ENCODE measurements at places on chromosomes 12 and 14.

GRCh38 chr14:21255385-21256101 lies 13.7 kb downstream of the HNRNPC start:
- DNase-seq = no peak

GRCh38 chr12:51522696-51523095 lies 68.3 kb upstream of the SCN8A start:
- DNase-seq = peak; percentile 85

GRCh38 chr12:117805865-117806264 lies 162.9 kb downstream of the KSR2 start:
- no peak for DNase-seq

DNA sequence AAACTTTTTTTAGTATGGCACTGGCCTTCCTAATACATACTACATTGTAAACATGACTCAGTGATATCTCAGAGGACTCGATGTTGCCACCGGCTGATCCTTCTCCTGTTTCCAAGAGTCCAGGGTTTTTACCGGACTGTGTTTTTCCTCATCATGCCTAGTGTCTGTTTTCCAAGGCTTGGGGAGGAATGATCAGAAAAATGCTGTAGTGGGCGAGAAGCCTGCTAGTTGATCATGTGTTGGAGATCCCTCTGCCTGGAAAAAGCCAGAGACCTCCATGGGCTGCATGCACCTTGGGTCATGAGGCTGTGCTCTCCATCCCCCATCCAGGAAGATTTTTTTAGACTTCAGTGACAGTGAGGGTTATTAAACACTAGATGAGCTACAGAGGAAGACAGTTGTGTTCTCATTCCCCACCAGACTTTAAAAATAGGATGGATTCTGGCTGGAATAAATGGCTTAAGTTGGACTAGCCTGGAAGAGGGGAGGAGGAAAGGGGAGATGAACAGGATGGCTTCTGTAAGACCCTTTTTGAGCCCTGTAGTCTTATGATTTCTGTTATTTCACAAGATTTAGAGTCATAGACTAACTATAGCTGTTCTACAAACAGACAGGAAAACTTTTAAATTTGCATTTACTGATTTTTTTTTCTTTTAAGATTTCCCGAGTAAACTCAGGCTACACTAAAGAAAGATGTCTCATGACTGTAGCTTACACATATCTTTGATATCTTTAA lies 145.7 kb downstream of the SAMD4A start:
- peak; percentile 6 for DNase-seq

DNA sequence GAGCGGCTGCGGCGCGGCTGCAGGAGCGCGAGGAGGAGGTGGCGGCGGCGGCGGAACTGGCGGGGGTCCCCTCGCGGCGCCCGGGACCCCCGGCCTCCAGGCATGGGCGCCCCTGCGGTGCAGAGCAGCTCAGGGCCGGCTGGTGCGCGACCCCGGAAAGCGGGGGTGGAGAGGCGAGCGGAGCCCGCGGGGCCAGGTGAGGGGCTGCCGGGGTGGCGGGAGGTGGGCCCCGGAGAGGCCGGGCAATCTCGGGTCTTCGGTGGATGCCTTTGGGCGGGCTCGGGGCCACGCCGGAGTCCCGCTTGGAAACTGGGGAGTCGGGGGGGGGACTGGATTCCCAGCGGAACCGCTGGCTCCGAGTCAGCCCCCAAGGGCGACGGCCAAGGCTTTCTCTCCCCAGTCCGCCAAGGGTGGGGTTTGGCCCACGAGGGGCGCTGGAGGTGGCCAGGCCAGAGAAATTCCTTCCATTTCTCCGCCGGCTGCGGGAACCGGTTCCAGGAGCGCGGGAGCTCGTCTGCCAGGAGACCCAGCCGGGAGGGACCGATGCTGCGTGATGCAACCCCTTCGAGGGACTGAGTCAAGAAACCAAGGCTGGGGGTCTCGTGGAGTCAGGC lies 13.9 kb upstream of the NR4A1 start:
- DNase-seq = no peak

GRCh38 chr12:107749083-107749482 lies 11.9 kb downstream of the PRDM4 start:
- DNase-seq = no peak

DNA sequence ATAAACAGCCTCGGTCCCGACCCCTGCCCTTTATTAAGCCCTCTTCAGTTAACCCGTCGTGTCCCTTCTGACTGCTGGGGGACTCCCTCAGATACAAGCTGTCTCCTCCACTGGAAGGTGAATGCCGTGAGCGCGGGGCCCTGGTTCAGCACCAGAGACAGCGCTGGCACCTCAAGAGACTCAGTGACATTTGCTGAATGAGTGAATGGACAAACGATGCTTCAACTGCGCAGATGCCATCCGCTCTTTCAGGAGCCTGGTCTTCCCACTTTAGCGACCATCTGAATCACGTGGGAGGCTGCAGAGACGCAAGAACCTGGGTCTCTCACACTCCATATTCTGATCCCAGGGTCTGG lies 92.6 kb upstream of the SFSWAP start:
- DNase-seq = peak; percentile 42

GRCh38 chr12:16118586-16118985 lies 158.9 kb downstream of the SLC15A5 start:
- no peak for DNase-seq

DNA sequence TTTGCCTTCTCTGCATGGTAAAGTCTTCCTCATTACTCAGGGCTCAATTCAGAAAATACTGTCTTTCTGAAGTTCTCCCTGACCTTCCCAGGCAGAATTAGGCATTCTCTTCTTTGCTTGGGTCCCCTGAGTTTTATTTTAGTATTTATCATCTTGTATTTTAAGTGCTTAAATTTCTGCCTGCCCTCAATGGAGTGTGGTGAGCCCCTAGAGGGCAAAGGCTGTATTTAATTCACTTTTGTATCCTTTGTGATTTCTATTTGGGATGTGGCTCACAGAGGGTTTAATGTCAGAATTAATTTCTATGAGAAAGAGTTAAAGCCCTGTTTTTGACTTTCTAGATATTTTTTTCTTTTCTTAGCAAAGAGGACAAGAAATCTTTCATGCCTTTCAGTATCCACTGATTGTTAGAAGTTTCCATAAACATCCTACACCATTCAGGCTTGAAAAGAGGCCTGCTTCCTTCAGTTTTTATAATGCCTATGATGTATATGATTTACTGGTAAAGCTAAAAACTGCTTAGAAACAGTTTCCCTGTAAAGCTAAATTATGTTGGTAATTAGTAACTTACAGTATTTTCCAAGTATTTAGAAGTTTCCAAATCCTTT lies 55.6 kb upstream of the PTPRB start:
- peak; percentile 31 for DNase-seq

- DNase-seq = no peak
These were observed 196.8 kb downstream of the KIF26A start for GRCh38 chr14:104335176-104335575.

DNA sequence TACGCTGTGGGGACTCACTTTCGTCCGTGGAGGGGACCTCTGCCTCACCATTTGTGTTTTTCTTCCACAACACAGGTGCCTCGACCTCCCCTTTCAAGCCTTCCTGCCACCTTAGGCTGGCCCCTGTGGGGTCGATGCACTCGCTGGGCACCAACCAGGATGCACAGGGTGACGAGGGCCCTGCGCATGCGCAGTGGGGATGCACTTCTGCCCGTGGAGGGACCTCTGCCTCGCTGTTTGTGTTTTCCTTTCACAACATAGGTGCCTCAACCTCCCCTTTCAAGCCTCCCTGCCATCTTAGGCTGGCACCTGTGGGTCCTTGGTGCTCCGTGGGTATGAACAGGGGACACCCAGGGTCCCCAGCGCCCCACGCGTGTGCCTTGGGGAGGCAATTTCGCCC lies 356.8 kb downstream of the ALG10 start:
- no peak for DNase-seq

DNA sequence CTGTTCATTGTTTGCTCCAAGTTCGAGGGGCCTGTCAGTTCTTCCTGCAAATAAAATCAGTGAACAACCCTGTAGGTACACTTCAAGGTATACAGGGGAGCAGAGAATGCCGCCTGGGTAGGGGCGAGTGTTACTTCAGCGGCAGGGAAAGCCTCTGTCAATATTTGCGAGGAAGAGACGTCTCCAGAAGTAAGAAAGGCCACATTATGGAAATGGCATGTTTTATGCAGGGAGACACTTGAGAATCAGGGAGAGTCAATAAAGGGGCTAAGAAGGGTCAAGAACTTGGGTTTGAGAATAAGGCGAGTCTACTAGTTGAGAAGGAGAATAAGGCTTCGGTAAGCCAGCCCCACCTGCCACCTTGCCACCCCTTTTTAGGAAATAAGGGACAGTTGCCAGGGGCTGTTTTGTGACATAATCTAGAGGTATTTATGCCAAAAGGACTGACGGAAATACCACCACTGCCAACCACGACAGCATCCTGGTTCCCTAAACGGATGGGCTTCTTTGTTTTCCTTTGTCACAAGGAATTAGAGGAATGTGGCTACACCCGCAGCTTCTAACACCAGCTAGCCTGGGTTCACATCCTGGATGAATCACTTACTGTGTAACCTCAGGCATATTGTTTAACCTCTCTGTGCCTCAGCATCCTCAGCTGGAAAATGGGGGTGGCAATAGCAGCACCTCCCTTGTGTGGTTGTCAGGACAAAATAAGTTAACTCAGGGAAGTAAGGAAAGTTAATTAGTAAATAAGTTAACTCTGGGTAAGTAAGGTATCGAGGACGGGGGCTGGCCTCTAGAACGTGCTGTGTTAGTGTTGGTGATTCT lies 67.7 kb downstream of the EID3 start:
- no peak for DNase-seq

DNA sequence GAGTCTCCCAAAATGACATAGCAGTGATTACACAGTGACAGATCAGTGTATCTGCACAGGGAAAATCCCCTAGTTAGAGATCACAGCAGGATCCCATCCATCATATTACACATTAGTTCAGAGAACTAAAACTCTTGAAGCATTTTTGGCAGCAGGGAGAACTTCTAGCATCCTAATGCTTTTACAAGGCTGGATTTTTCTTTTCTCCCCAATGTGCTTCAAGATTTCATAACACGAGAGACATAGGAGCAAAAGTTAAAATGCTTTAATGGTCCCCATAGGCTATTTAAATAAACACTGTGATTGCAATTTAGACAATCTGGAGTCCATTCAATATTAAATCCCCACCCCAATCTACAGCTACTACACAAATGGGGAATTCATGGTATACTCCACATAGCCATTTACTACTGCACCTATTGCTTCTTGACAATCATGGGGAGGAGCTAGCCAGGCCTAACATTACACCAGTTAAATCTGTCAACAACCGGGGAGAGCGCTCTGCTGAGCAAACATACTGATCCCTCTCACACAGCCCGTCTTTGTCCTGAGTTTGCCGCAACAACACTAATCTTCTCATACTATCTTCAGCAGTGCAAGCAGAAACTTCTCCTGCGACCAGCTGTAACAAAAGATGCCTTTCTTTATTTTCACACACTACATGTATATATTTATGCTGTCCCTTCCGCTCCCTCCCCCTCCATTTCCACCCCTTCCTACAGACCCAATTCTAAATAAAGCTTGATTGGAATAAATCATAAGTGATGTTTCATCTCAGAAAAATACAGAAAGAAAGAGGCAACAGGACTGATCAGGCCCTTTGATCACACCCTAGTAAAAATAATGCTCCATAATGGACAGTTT lies 120.3 kb upstream of the SOX5 start:
- no peak for DNase-seq

DNA sequence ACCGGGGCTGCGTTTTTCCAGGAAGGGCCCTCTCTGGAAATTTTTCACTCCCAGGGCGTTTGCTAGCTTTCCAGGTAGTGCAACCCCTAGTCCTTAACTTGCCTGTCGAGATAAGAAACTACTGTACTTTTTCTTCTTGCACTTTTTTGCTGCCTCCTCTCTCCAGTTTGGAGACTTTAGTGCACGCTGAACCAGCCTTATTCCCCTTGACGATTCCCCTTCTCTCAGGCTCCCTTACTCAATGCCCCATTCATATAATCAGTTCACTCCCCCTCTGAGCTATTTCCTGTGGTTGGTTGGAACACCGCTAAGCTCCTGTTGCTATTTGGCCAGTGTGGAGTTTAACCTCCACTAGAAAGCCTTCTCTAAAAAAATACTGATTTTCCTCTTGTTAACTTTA lies 682 bp downstream of the CREBL2 start:
- peak; percentile 69 for DNase-seq

GRCh38 chr12:96907671-96908422 lies 790 bp downstream of the NEDD1 start:
- peak; percentile 61 for DNase-seq

DNA sequence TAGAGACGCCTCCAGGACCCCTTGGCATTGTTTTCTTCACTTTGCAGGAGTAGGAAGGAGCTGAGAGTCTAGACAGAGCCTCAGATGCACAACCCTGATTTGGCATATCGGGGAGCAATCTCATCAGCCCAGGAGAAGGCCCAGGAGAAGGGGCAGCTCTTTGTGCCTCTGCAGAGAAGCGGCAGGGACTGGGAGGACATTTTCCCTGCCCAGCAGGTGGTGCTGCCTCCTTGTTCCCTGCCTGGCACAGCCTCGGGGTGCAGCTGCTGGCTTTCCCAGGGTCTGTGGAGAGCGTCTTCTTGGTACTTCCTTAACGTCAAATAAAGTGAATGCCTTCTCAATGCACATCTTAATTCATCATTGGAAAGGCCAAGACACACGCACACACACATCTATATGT lies 419.5 kb downstream of the TMEM121 start:
- DNase-seq = peak; percentile 66

DNA sequence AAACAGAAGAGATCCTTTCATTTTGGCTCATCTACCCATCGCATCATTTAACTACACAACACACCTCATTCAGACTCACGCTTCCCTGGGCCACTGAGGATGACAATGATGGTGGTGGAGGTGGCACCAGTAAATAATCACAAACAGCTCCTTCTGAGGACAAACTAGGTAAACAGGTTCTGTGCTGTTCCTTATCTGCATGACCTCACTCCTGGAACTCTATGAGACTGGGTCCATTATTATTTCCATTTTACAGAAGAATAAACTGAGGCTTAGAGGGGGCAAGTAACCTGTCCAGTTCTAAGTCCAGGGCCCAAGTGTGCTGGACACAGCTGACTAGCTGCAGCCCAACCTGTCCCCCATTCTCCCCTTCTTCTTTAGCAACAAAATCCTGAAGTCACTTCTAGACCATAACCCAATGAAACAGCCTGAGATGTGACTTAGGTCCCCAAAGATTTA lies 50.4 kb downstream of the ITPK1 start:
- no peak for DNase-seq

Data from hematopoietic multipotent progenitor cell treated with erythropoietin and hydrocortisone succinate and interleukin-3 and kit ligand, for 6 days (in vitro differentiated cells).